ENCODE measurements at places on chromosomes 12 and 14.

DNA sequence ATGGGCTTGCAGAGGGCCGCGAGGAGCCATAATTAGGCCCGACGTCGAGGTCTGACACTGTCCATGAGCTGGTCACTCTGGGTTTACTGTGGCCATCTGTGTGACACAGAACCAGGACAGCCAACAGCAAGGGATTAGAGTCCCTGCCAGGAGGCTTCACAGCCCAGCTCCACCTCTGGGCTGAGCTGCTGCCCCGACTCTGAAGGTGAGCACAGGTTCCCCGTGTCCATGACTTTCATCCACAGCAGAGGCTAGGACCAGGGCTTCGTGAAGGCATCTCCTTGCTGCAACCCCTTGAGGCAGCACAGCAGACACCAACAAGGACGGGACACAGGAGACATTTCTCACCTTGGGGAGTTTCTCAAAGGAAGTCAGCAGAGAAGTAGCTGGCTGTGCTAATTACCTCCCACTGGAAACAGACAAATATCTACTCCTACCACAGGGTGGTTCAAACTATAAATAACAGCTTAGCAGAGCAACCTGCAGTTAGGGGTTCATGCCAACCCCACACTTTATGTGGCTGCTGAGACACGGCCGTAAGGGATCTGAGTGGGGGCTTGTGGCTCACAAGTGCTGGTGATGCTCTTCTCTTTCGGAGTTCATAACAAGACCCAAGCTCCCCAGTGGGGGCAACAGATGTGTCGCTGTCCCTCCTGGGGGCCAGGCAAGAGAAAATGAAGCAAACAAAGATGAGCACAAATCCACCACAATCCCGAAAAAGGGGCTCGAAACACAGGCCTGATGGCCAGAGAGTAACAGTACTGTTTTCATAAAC is 29.2 kb downstream of the ZFYVE21 start:
- DNase-seq, result no peak

- no peak for DNase-seq
Measured at GRCh38 chr12:127401536-127401935, 865.4 kb upstream of the TMEM132C start.

DNA sequence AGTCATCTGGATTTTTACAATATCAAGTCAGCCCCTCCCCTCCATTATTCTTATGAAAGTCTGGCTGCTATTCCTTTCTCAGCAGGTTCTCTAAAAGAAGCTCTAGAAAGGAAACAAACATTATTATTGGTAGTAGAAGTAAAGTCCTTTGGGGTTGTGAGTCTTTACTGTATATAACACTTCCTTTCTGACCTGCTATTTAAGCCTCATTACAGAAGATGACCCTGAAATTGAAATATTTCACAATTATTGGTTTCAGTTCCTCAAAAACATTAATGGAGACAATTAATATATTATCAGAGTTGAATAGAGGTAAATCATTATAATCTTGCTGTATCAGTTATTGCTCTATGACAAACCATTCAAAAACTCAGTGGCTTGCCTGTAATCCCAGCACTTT is 19.3 kb downstream of the PLEKHA5 start:
- no peak for DNase-seq

- no peak for DNase-seq
Measured at GRCh38 chr14:59450716-59451115, 14.5 kb downstream of the GPR135 start.

- peak; percentile 89 for DNase-seq
Measured at GRCh38 chr14:65095633-65096205, 6.6 kb downstream of the MAX start.

DNA sequence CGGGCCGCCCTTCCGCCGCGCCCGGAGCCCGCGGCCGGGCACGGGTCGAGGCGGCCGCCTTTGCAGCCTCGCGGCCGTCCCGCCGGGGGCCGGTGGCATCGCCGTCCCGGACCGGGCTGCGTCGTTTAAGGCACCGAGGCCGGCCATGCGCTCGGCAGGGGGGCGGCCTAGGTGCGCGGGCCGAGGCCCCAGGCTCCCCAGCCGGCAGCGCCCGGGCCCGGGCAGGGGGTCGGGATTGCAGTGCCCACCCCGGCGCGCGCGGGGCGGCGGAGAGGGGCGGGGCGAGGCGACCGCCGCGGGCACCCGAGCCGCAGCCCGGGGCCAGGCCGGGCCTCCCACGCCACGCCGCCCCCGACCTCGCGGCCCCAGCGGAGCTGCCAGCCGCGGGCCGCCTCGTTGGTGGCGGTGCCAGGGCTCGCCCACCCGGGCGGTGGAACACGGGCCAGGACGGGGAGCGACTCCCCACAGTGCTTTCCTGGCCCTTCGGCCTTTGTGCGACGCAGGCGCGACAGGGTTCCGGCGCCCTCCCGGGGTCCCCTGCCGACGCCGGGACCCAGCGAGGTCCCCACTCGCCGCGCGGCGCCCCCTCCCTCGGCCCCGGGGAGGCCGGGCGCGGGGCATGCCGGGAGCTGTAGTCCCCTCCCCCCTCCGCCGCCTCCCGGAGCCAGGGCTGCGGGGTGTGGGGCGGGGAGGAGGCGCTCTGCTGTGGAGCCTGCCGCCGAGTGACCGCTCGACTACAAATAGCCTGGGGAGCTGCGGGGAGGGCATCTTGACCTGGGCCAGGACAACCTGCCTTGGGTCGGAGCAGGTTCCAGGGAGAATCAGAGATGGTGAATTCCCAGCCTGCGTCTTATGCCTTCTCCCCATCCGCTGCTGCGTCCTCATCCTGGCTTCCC is 769 bp downstream of the FKBP4 start:
- DNase-seq, result peak; percentile 57

DNA sequence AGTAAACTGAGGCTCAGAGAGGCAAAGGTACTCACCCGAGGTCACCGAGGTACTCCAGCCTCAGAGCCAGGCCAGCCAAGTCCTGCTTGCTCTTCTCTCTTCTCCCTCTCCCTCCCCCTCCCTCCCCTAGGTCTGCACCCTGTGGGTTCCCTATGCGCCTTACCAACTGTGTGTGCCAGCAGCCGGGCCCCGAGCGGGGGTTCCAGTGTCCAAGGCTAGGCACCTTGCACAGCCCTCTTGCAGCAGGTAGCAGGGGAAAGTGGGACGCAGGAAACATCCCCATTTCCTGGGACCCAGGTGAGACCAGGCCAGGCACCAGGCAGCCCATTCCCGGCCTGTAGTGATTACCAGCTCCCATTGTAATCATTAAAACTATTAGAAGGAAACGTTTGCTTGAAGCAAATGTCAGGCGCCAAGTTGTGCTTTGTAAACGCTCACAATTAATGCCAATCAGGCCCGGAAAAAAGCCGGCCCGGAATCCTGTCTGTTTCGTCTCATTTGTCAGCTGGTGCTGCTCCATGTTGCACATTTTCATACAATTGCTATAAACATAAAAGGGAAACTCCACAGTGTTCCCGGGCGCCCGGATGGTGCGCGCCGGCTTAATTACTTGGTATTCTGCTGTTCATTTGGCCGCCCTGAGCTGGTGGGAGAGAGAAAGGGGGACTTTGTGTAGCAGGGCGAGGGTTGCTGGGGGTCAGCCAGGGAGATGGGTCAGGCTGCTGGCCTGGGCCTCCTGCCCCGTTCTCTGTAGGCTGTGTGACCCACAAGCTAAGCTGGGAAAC is 11.9 kb downstream of the FAM222A start:
- DNase-seq, result no peak

- peak; percentile 14 for DNase-seq
Measured at GRCh38 chr12:87094356-87094755, 838.2 kb upstream of the MGAT4C start.

DNA sequence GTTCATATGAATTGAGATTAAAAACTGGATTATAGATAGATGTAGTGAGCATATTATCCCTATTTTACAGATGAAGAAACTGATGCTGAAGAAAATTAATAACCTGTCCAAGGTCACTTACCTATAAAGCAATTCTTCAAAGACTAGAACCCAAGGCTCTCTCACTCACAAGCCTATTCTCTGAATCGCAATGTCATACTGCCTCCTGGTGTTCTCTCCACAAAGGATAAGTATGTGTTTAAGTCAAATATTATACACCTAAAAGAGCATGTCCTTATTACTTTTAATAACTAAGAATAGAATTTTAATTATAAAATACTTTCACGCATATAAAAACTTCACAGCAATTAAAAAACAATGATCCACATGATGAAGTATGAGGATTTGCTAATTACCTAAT is 721.3 kb upstream of the USP15 start:
- DNase-seq, result no peak

GRCh38 chr14:57388067-57388466 is 2.3 kb upstream of the NAA30 start:
- DNase-seq, result no peak

- no peak for DNase-seq
Measured at GRCh38 chr14:90344331-90345238, 12.8 kb upstream of the NRDE2 start.

- no peak for DNase-seq
Measured at GRCh38 chr12:64598831-64599230, 11.5 kb upstream of the RASSF3 start.

DNA sequence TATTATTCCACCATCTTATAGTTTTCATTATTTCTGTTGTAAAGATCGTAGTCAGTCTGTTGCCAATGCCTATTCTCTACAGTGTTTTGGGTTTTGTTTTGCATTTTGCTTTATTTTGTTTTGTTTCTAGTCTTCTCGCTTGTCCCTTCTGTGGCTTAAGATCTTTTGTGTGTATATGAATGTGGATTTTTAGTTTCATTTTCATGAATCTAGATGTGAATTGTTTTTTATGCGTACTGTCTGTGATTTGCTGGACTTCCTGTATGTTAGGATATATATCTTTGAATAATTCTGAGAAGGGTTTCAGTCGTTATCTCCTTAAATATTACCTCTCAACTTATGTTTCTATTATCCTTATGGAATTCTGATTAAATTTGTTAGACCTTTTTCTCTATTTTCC is 13.4 kb downstream of the C12orf42 start:
- no peak for DNase-seq

- no peak for DNase-seq
Measured at GRCh38 chr14:29178971-29179370, 412.4 kb downstream of the FOXG1 start.

GRCh38 chr12:121423682-121424623 is 24.0 kb downstream of the RNF34 start:
- DNase-seq, result no peak

DNA sequence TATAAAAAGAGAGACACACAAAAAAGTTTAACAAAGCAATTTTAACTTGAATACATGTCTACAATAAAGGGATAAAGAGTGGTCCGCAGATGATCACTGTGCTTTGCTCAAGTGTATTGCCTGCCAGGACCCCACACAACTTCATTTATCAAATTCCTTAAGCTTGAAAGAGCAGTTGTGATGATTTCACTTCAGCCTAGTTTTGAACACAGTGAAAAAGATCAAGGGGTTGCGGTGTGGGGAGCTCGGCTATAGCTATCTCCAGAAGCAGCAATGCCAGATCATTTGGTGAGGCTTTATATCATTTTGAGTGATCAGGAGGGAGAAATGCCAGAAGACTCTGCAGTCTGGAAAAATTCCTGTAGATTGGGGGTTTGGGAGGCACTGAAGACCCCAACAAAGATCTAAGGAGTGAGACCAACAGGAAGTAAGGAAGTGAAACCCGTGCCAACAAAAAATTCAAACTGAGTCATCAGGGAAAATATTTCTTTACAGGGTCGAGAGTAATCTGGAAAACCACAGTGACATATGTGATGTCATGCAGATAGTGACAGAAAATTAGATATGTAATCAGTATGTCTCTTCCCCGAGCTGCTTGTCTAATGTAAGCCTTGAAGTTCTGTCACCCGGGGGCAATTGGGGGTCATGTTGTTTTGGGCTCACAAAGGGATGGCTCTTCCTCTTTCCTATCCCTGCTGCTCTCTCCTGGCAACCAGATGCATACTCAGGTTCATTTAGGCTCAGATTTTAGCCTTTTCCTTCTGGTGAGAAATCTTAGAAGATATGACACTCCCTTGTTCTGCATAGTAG is 221.8 kb downstream of the MSRB3 start:
- no peak for DNase-seq

- no peak for DNase-seq
Measured at GRCh38 chr14:68879841-68880575, 87.1 kb upstream of the ZFP36L1 start.

DNA sequence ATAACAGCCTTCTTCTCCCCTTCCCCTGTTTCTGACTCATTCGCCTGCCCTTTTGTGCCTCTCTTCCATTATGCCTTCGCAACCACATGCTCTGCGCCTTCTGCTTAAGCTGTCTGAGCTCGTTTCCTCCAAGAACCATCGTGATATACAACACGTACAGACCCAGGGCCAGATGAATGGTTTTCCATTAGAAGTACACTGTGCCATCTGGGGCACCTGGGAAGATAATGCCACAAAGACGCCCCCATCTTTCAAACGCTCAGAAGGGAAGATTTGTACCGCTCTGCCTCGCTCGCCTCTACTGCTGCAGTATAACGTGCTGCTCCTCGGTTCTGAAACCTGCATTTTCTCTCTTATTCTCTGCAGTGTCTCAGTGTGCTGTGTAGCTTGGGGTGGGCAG is 470.9 kb upstream of the STXBP6 start:
- DNase-seq, result no peak

DNA sequence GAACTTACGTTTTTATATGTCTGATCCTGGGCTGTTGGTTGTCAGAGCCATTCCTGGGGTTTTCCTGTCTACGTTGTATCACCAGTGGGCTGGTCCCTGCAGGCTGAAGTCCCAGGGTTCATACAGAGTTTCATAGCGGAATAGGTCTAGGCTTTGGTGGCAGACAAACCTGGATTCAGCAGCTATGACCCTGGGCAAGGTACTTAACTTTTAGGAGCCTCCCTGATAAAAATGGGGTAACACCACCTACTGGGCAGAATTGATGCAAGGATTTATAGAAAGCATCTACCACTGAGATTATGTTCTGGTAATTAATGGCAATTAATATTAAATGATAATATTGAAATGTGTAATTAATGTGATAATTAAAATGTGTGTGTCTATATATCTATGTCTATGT is 141.2 kb downstream of the SYNE2 start:
- no peak for DNase-seq

GRCh38 chr14:91901449-91902226 is 34.3 kb upstream of the TC2N start:
- DNase-seq, result no peak

GRCh38 chr14:93965287-93965821 is 11.0 kb downstream of the ASB2 start:
- DNase-seq, result peak; percentile 94

GRCh38 chr12:18352312-18352711 is 91.0 kb downstream of the PIK3C2G start:
- no peak for DNase-seq

Data from iris pigment epithelial cell (primary cell).